ENCODE measurements at places on chromosomes 12 and 14.

- peak; percentile 80 for DNase-seq
Observed at GRCh38 chr12:69688471-69689427, 10.4 kb downstream of the BEST3 start.

- DNase-seq: no peak
Observed at GRCh38 chr12:104593482-104593881, 136.7 kb downstream of the CHST11 start.

DNA sequence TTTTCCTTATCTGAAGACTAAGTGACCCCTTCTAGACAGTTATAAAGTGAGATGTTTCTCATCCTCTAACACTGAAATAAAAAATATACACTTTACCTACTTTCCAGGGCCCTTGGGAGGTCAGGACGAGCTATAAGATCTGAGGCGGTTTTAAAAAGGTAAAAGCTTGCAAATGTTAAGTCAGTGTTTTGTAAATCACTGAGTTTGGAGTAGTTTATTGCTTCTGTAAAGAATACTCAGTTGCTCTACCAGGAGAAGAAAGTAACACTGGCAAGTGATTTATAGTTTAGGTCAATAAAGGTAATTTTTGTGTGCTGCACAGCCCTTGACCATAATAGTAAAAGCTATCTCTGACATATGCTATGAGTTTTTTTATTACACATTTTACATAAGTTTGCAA is 584.5 kb downstream of the TMTC2 start:
- DNase-seq: no peak

- no peak for DNase-seq
Observed at GRCh38 chr14:91867316-91867988, at the start of gene TC2N. Gene TC2N (minus strand): TSS chr14:91867536. CDS start chr14:91813769, 53,767 bp downstream.

- DNase-seq: no peak
Observed at GRCh38 chr12:123645878-123646277, 12.2 kb downstream of the GTF2H3 start.

DNA sequence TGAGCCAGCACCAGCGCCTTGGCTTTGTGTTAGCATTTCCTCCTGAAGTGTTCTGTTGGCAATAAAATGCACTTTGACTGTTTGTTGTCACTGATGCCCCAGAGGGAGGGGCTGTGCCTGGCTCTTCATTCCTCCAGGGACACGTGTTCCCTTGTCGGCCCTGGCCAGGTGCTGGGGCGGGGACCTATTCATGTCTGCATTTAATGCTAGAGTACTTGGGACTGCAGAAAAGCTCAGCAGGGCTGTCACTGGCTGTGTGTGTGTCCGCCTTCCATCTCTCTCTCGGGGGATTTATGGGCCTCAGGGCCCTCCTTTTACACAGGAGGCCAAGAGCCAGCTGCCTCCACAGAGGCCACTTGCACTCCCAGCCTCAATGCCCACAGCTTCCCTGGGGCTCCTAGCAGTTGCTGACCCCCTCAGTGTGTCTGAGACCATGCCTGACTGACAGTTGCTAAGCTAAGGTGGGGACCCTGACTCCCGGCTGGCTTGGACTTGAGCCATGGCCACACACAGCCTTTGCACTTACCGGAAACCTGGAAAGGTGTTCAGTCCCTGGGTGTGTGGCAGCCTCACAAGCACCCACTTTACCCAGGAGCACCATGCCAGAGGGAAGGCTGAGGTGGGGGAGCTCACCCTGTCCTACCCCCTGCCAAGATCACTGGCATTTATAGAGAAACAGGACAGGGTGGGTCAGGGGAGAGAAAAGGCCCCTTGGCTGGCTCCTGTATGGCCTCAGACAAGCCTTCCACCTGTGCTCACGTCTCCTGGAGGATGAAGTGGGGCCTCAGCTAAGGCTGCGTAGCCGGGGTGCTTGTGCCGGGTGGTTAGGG is 27.8 kb downstream of the HIP1R start:
- peak; percentile 22 for DNase-seq

- no peak for DNase-seq
Observed at GRCh38 chr12:27009881-27010301, 4.3 kb downstream of the TM7SF3 start.

DNA sequence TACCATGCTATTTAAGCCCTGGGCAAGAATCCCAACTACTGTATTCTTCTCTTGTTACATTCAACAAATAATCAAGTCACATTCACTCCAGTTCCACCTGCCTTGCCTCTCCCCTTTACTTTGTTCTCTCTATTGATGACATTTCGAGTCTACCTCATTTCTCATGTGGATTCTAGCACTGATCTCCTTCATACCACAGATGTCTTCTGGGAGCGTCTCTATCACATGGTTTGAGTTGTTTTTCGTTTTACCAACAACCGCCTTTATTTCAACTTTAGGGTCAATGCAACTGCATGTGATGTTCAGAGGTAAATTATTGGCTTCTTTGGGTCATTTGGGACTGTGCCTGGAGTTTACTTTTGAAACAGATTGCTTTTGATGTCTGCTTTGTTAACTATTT is 40.7 kb downstream of the OTOGL start:
- DNase-seq: no peak

DNA sequence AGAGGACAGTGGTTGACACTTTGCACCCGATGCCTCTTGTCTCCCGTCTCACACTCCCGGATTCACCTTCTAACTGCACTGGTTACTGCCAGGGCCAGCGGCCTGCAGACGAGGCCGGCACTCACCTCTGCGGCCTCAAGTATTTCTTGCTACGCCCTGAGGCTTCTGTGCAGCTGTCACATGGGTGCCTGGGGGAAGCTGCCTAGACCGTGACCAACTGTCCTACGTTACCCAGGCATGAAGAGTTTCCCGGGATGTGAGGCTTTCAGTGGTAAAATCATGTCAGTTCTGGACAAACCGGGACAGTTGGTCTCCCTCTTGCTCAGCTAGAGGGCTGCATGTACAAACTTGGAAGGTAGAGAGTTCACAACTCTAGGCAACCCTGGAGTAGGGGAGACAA is 274.5 kb downstream of the GLT1D1 start:
- DNase-seq: no peak

GRCh38 chr12:14768823-14769405 is 34.4 kb downstream of the WBP11 start:
- peak; percentile 26 for DNase-seq

GRCh38 chr12:53063708-53064612 is 14.1 kb downstream of the TNS2 start:
- peak; percentile 72 for DNase-seq

GRCh38 chr12:70758494-70758845 is 121.2 kb upstream of the PTPRB start:
- no peak for DNase-seq

DNA sequence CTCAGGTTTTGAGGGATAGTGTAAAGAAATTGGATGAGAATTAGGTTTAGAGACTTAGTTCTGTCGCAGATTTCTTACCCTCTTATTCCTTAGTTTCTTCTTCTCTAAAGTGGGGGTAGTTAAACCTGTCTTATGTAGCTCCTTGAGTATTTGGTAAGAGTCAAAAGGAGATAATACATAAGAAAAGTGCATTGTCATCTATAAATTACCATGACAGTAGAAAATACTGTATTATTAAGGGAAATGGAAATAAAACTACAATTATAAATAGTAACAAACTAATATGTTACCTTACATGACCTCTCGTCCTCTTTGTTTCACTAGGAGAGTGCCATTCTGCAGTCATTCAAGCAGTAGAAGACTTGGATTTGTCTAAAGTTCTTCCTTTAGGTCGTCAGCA is 49.0 kb downstream of the UTP20 start:
- no peak for DNase-seq

- no peak for DNase-seq
Observed at GRCh38 chr12:118999107-118999506, 17.8 kb downstream of the SRRM4 start.

GRCh38 chr14:29716150-29716549 is 211.5 kb downstream of the PRKD1 start:
- no peak for DNase-seq

GRCh38 chr12:104049278-104049902 is 597 bp downstream of the GLT8D2 start:
- DNase-seq: no peak

DNA sequence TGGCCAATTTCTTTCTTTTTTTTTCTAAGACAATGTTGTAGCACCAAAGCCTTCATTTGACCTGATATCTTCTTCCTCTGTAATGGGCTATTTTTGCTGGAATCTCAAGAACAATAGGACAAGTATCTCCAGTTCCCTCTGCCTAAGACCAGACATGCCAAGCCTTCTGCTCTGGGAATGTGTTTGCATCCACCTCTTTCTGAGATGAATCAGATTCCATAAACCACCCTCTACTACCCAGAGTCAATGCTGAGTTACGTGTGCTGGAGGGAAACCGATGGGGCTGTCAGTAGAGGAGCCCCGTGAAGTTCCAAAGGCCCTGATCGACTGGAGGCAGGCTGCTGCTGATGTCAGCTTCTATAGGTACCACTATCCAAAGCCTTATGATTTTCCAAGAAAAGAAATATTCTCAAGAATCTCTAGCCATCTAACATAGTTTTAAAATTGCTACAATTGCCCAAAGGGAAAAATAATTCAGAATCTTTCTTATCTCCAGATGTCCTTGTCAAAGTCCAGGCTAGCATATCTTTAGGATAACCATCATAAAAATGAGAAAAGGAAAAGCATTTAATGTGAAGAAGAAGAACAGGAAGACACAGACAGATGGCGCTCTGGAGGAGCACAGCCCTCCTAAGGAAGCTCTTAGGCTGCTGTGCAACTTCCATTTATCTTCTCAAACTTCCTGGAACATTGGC is 101.9 kb downstream of the SLC8A3 start:
- DNase-seq: peak; percentile 27

DNA sequence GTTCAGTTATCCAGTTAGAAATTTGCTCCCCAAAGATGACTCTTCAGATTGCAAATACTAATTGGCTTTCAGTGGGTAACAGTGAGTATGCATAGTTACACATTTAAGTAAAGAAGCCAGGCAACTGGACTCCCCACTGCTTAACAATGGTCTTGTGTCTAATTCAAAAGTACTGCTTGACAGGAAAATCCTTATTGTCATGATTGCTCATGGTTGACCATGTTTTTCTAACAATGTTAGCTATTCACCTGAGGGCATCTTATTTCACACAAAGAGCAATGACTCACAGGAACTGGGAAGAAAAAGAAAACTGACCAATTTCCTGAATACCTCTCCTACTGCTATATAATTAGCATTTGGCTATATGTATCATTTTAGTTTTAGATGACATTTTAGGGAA is 33.7 kb upstream of the ALG10B start:
- no peak for DNase-seq

- no peak for DNase-seq
Observed at GRCh38 chr14:74667758-74668157, 45.1 kb downstream of the AREL1 start.

GRCh38 chr12:46020768-46021167 is 30.4 kb upstream of the SCAF11 start:
- no peak for DNase-seq

- DNase-seq: no peak
Observed at GRCh38 chr12:99686142-99686541, 38.6 kb downstream of the GARIN6 start.

- DNase-seq: peak; percentile 85
Observed at GRCh38 chr14:24036169-24036962, 15.4 kb upstream of the CARMIL3 start.

DNA sequence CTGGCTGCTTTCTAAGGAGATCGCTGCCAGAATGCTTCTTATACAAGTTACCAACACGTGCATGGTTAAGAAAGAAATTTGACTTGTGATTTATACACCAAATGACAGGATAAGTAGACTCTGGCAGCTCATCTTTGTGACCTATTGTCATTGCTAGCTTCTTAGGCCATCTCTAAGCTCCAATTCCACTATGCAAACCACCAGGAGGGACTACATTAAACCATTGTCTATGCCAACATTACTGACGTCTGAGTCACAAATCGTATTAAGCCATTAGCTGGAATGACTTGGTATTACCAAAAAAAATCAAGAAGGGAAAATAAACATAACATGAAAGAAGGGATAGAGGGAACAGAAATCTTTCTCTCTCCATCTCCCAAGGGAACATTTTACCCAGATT is 15.8 kb upstream of the VPS33A start:
- no peak for DNase-seq

GRCh38 chr12:32918890-32919801 is 22.6 kb upstream of the PKP2 start:
- DNase-seq: no peak

DNA sequence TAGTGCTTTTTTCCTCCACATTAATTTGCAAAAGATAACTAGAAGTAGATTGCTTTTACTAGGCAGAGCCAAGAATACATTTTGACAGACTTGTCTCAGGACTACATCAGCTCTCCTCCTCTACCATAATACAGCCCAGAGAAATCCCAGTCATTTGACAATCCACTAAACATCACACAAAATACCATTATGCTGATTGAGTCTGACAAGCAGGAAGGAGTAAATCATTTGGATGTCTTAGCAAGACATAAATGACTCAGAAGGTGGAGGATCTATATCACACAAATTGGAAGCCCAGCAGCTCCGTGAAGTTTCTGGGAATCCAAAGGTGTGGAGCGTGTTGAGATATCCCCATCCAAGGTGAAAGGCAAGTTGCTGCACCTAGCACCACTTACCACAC is 75.4 kb upstream of the FKBP4 start:
- no peak for DNase-seq

- no peak for DNase-seq
Observed at GRCh38 chr14:69226736-69227135, 33.2 kb upstream of the GALNT16 start.

DNA sequence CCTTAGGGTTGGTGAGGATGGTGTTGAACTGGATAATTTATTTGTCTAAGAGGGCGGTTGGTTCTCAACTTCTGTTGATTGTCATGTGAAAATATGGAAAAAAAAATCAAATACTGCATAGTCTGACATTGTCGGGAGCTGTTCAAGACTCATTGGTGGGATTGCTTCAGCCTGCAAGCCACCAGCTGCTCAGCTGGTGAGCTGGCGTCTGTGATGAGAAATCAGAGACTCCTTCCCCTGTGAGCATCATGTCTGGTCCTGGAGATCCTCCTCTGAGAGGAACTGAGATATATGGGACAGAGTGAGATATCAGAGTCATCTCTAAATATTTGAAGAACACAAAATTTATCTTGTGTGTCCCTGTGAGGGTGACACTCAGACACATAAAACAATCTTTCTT is 49.9 kb downstream of the TRIM9 start:
- no peak for DNase-seq

- no peak for DNase-seq
Observed at GRCh38 chr12:6954316-6955107, 3.4 kb downstream of the PTPN6 start.

DNA sequence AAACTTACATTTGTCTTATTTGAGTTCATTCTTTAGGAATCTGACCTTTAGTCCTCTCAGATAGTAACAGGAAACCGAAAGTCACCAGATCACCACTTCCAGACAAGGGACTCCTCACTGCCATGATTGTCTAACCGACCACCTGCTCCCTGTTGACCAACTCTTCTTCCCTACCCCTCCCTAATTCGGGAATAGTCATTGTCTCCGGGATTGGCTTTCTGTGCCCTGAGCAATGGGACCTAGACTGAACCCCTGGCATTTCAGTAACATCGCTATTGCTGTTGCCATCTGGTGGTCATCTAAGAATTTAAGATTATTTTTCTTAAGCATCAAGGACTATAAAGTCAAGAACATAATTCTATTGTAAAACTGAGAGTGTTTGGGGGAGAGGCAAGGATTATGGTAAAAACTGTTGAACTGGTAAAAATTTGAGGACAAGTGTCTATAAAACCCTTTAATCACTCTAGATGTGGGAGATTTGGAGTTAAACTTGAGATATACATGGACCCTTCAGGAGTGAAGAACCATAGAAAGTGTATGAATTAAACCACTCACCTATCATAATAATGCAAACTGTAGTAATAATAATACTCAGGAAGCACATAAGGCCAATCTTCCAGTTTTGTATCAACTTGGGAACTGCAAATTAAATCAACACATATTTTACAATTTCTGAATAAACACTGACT is 6.3 kb downstream of the CLEC2A start:
- DNase-seq: no peak

GRCh38 chr14:67952786-67953185 is 133.2 kb downstream of the RAD51B start:
- DNase-seq: no peak

All from left cardiac atrium (tissue), 4 donors.